ENCODE measurements at places on chromosomes 5 and 9.

GRCh38 chr9:78000221-78000620, 31.4 kb downstream of the GNAQ start:
- no peak for DNase-seq

DNA sequence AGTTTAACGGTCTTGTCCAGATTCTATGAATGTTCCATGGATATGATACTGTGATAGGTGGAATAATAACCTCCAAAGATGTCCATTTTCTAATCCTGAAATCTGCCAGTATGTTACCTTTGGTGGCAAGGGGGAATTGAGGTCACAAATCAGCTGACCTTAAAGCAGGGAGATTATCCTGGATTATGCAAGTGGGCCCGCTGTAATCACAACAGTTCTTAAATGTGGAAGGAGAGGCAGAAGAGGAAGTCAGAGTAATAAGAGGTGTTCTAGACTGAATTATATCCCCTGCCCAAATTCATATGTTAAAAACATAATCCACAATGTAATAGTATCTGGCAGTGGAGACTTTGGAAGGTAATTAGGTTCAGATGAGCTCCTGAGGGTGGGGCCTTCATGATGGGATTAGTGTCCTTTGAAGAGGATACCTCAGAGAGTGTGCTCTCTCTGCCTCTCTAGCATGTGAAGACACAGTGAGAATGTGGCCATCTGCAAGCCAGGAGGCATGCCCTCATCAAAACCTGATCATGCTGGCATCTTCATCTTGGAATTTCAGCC, 47.6 kb upstream of the ZFAND5 start:
- DNase-seq = no peak

- no peak for DNase-seq
These were observed 50.3 kb downstream of the GNAQ start for GRCh38 chr9:77981332-77981731.

DNA sequence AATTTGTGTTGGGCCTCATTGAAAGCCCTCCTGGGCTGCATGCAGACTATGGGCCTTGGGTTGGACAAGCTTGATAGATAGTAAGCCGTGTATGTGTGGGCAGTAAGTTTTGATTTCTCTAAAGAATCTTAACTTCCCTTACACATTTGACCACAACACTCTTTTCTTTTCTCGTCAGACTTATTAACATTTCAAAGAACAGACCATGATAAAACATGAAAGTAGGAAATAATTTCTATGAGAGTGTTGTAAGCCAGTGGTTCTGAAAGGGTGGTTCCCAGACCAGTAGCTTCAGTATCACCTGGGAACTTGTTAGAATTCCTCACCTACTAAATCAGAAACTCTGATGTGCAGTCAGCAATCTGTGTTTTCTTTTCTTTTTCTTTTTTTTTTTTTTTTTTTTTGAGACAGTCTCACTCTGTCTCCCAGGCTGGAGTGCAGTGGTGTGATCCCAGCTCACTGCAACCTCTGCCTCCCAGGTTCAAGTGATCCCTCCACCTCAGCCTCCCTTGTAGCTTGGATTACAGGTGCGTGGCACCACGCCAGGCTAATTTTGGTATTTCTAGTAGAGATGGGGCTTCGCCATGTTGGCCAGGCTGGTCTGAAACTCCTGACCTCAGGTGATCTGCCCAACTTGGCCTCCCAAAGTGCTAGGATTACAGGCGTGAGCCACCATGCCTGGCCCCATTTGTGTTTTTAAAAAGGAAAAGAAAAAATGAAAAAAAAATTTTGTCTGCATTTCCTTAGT, 20.0 kb upstream of the GCNT1 start:
- no peak for DNase-seq

- no peak for DNase-seq
These were observed 126.4 kb upstream of the SLC12A2 start for GRCh38 chr5:127957183-127957582.

DNA sequence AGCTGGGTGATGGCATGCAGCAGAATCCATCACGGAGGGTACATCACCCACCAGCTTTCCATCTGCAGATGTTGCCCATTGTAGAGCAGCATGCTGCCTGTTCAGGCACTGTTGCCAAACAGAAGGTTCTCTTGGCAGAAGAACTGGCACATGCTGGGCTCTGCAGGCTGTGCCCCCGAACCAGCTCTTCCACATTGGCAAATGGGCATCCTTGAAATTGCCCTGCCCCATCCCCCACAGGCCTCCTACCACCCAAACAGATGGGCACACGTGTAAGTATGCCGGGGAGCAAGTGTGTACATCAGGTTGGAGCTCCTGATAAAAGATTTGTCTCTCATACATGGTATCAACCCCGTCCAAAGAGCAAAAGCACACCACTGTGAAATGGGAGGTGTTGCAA, 220.3 kb upstream of the TAS2R1 start:
- no peak for DNase-seq

DNA sequence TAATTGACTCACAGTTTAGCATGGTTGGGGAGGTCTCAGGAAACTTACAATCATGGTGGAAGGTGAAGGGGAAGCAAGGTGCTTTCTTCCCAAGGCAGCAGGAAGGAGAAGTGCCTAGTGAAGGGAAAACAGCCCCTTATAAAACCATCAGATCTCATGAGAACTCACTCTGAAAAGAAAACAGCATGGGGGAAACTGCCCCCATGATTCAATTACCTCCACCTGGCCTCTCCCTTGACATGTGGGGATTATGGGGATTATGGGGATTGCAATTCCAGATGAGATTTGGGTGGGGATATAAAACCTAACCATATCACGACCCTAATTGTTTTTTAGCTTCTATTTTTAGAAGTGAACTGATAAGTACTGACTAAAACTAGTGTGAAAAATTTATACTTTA, 1377.5 kb upstream of the DMAC1 start:
- no peak for DNase-seq

DNA sequence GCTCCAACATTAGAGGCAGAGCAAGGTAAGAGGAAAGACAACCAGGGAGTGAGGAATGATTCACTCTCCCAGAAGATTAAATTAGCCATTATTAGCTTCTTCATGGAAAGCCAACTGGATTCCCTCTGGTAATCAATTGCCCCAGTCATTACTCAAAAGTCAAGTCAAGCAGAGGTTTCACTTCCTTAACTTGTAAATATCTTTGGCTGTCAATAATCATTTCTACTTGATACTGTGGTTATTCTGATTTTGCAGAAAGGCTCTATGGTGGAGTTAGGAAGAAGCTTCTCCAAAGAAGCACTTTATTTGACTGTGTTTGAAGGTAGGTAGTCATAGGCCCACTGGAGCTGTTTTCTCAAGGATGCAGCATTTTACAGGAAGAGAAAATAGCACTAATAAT, 78.0 kb downstream of the JAKMIP2 start:
- DNase-seq = no peak

GRCh38 chr5:15080219-15080618, 208.6 kb upstream of the ANKH start:
- no peak for DNase-seq

- no peak for DNase-seq
These were observed 1355.5 kb downstream of the MAT2B start for GRCh38 chr5:164860896-164861295.

DNA sequence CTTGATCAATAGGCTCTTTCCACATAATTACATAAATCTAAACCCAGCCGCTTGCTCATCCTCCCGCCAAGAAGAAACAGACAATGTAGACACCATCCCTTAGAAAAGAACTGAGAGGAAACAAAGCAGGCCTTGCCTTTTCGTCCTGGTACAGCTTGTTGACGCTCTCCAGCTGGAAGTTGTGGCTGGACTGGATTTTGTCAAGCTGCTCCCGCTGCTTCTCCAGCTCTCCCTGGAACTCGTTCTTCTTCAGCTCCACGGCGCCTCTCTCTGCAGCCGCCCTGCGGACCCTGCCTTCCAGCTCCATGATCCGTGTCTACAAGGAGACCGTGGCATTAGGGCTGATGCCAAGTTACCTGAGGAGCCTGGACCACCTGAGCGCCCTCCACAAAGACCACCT, 22.1 kb downstream of the GOLM1 start:
- no peak for DNase-seq

DNA sequence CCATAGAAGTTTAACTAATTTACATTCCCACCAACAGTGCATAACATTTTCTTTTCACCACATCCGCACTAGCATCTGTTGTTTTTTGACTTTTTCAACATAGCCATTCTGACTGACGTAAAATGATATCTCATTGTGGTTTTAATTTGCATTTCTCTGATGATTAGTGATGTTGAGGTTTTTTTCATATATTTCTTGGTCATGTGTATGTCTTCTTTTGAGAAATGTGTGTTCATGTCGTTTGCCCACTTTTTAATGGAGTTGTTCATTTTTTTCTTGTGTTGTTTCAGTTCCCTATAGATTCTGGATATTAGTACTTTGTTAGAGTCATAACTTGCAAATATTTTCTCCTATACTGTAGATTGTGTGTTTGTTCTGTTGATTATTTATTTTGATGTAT, 163.4 kb downstream of the FER start:
- no peak for DNase-seq

DNA sequence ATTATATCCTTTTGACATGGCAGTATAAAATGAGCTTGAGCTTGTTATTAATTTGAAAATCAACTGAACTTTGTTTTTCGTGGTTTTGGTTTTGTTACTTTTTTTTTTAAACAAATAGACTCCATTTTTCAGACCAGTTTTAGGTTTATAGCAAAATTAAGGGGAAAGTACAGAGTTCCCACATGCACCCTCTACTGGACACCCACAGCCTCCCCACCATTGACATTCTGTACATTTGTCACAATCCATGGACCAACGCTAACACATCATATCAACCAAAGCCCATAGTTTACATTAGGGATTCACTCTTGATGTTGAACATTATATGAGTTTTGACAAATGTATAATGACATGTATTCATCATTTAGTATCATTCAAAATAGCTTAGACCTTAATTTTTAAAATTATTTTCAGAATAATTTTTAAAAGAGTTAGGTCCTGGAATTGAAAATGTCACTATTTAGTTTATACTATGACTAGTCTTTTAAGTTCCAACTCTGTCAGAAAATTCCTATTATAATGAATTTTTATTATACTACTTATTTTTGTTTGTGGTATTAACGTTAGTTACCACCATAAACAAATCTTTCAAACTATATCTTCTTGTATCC, 35.3 kb upstream of the JMY start:
- no peak for DNase-seq

- DNase-seq = no peak
These were observed 403.5 kb downstream of the TAF11L14 start for GRCh38 chr5:18037718-18038117.

DNA sequence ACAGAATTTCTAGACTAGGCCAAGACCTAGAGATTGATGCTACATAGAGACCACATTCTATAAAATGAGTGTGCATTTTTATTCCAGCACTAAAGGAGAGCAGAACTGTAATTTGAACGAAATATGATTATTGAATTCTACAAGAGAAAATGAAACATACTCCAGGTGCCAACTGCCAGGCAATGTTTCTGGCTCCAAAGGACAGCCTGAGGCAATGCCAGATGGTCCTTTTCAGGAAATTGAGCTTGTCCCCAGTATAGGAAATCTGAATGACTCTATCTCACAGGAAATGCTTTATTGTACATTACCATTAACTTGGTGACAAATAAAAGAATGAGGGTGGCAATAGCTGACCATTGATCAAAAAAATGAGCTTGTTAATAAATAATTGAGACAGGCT, 28.8 kb upstream of the RASGRF2 start:
- no peak for DNase-seq

DNA sequence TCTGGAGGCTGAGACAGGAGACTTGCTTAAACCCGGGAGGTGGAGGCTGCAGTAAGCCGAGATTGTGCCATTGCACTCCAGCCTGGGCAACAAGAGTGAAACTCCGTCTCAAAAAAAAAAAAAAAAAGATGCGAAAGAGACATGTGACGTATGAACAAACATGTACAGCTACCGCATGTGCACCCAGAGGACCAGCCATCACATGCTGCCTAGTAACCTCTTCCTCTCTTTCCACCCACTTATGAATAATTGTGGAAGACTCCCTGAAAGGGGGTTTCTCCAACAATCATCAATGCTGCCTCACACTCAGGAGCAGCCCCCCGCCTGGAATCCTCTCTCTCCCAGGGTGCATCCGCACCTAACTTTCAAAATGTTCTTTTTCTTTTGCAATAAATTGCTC, 2.2 kb downstream of the SARDH start:
- DNase-seq = no peak

All from stimulated activated CD4-positive, alpha-beta T cell treated with anti-CD3 and anti-CD28 coated beads, Interleukin-1b, Interleukin-23, amount 100 ng/mL, for 24 hours (primary cell).